ENCODE measurements at places on chromosomes 3 and 15.
A peak's percentile ranks its signal among the peaks of the same experiment; 100 is the strongest.

DNA sequence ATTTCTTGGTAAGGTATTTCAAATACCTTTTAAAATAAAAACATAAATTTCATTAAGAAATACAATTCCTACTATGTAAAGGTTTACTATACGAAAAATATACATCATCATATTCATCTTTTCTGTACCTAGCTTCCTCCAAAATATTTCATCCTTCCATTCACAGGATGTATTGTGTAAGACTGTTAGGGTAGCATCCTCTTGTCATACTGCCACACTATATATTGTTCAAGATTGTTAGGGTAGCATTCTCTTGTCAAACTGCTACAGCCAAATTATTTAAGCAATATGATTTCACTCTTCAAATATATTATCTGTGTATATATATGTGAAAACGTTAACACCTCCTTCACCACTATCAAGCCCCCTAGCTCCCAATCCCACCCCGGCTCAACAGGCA, 3.5 kb downstream of the RPL22L1 start:
- no peak for DNase-seq

DNA sequence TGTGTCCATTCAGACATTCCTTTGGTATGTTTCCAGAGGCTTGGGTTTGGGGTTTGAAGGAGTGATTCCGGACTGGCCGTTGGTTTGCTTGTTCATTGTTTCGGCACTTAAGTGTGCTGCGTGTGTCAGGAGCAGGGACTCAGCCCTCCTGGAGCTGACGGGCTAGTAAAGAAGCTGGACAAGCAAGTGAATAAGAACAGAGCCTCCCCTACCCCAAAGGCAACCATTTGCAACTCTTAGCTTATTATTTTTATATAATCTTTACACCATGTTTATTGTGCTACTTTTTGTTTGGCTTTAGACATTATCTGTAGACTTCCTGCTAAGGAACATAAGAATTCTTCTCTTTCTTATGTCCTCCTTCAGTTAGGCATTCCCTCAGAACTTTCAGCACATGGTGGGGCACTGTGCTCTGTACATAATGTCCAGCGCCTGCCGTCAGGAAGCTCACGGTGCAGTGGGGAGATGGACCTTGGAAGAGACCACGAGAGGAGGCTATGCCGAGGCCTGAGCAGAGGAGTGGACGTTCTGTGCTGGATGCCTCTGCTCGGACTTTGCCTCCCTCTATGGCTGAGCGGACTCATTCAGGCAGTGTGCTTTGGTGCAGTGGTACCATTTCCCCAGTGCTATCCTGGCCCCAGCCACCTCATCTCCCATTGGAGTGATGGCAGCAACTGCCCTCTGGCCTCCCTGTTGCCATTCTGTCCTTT, 65.4 kb downstream of the EEFSEC start:
- no peak for DNase-seq

DNA sequence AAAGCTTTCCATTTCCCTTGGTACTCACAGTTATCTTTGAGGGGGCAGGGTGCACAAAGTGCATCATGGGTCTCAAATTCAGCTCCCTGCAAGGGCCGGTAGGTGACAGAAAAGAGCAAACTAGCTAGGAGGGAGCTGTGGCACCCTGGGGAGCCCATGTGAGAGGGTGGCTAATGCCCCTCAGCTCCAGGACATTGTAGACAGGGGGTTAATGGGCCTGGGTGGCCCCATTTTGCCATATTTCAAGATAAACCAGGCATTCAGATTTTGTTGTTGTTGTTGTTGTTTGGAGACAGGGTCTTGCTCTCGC, 3.7 kb upstream of the SLC6A6 start:
- DNase-seq = no peak

GRCh38 chr15:23384371-23384770, 29.8 kb downstream of the GOLGA8S start:
- DNase-seq = no peak

GRCh38 chr15:69843900-69844304, 253.8 kb downstream of the TLE3 start:
- DNase-seq = no peak

- peak; percentile 10 for DNase-seq
These were observed 30.2 kb downstream of the KCNAB1 start for GRCh38 chr3:156150434-156151066.

DNA sequence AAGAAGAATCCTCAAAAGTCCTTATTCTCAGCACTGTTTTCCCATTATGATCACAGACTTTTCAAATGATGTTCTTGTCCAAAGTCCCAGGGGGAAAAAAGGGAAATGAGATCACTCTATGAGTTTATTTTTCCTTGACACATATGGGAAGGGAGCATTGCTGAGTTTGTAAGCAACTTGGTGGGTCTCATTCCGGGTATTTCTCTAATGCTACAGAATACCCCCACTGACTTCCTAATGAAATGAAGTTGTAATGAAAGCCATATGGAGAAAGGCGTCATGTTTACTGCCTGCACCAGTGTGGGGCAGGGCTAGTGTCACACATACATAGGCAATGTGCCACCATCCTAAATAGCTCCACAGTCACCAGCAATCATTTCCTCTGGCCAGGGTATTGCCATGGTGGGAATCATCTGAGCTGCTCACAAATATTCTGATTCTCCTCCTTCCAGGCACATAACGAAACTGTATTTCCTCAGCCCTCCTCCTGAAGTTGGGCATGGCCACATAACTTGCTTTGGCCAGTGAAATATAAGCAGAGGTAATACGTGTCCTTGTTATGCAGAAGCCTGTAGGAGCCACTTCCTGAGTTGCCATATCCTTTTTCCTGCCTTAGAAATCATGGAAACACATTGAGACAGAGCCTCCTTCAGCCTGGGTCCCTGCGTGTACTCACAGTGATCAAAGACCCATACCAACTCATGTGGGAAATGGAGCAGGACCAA, 41.0 kb upstream of the C15orf61 start:
- DNase-seq = no peak
